Activated naive CD4-positive, alpha-beta T cell treated with anti-CD3 and anti-CD28 coated beads for 36 hours (primary cell): ENCODE measurements at places on chromosomes 13 and 19.

DNA sequence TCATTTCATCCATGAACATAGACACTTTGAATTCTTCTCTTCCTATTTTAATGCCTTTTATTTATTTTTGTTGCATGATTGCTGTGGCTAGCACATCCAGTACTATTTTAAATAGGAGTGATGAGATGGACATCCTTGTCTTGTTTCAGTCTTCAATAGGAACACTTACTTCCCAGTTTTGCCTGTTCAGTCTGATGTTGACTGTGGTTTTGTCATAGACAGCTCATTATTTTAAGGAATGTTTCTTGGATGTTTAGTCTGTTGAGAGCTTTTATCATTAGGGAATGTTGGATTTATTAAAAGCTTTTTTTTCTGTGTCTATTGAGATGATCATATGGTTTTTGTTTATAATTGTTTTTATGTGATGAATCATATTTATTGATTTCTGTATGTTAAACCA, 586.6 kb downstream of the SLITRK1 start:
- DNase-seq, result no peak

- DNase-seq, result peak; percentile 63
Observed at GRCh38 chr13:109784590-109785140, 1.7 kb downstream of the IRS2 start.

GRCh38 chr19:13277104-13277809, 127.0 kb downstream of the IER2 start:
- DNase-seq, result peak; percentile 81

DNA sequence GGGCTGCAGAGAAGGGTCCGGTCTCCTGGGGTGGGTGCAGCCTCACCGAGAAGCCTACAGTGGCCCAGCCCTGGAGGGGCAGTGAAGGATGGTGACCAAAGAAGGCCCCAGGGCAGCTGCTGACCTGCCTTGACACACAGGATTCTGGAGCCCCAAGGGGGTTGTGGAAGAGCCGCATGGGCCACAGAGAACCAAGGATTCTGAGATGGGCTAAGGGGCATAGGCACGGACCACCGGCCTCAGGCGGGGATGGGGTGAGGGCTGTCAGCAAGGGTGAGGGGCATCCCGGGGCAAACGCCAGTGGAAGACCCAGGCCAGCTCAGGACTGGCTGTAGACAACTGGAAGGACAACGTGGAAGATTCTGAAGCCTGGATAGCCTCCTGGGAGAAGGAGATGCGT, 151.6 kb downstream of the TEX29 start:
- DNase-seq, result no peak

GRCh38 chr13:51495316-51495715, 42.5 kb upstream of the INTS6 start:
- no peak for DNase-seq

- peak; percentile 82 for DNase-seq
Observed at GRCh38 chr19:53424968-53425597, 6.7 kb upstream of the ZNF761 start.

- DNase-seq, result no peak
Observed at GRCh38 chr19:31271306-31271911, 77.8 kb downstream of the TSHZ3 start.

DNA sequence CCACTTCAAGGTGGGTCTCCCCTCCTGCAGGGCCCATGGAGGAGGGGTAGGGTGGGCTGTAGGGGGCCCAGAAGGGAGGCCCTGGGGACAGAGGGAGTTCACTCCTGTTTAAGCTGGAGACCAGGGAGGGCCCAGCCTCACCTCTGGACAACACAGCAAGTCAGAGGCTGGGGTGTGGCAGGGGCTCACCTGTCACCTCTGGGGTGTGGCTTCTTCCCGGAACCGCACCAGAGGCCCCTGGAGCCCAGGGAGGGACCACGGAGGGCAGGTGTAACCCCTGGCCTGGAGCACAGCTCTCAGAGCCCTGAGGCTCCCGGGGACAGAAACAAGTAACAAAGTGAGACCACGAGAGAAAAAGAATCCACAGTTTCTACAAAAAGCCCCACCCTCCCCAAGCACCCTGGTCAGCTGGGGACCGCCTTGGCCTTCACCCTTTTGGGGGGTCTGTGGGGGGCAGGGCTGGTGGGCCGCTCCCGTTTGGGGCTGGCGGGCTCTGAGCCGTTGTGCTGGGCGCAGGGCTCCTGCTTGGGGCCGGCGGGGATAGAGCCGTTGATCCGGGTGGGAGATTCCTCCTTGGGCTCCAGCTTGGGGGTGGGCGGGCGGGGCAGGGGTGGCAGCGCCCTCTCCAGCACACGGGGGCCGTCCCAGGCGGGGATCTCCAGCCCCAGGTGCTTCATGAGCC, 8.0 kb downstream of the SIRT6 start:
- DNase-seq, result no peak

- no peak for DNase-seq
Observed at GRCh38 chr13:106187101-106187500, 348.4 kb downstream of the EFNB2 start.

DNA sequence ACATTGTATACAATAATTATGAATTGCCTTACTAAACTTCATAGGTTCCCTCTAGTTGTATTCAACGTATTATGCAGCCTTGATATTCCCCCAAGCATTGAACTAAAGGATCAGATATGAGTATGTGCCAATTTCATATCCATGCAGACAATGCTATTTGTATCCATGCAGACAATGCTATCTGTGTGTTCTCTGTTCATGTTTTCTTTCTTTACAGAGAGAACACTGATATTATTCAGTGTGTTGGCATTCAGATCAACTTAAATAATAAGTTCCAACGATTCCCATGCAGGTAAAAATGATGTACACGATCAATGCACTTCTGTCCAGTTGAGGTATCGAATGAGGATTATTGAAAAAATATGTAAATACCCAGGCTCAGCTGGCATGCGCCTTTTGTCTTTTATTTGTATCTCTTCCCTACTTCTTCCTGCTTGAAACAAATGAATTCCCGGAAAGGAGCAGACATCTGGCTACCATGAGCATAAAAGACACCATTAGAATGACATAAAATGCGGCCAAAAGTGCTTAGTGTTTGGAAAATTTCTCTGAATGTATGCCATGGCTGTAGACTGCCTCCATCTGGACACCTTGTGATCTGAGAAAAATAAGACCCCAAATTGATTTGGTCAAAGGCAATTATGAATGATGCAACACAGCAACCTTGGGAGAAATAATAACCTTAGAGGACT, 731.5 kb downstream of the SLITRK1 start:
- no peak for DNase-seq

- DNase-seq, result peak; percentile 40
Observed at GRCh38 chr13:76667551-76667950, 218.7 kb downstream of the KCTD12 start.

GRCh38 chr13:106468744-106469590, 66.5 kb downstream of the EFNB2 start:
- DNase-seq, result no peak

GRCh38 chr13:23107665-23108064, 73.1 kb upstream of the SGCG start:
- no peak for DNase-seq

GRCh38 chr13:39729156-39729555, 73.7 kb downstream of the COG6 start:
- no peak for DNase-seq

GRCh38 chr13:34654203-34654602, 287.9 kb upstream of the NBEA start:
- no peak for DNase-seq

- DNase-seq, result peak; percentile 49
Observed at GRCh38 chr19:17332677-17333581, 1.7 kb downstream of the ANO8 start.

DNA sequence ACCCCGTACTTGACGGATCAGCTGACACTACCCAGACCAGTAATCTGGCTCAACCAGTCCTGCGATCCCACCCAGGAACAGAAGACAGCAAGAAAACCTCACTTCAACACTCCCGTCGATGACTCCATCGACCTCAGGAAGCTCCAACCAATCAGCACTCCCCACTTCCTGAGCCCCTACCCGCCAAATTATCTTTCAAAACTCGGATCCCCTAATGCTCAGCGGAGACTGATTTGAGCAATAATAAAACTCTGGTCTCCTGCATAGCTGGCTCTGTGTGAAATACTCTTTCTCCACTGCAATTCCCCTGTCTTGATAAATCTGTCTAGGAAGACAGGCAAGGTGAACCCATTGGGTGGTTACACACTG, 1.2 kb downstream of the LSM4 start:
- DNase-seq, result peak; percentile 70

- no peak for DNase-seq
Observed at GRCh38 chr19:42465827-42466280, 23.1 kb upstream of the CXCL17 start.

GRCh38 chr19:40191836-40192646, 815 bp downstream of the MAP3K10 start:
- DNase-seq, result peak; percentile 35

- no peak for DNase-seq
Observed at GRCh38 chr13:76754414-76754813, 131.8 kb downstream of the KCTD12 start.

- DNase-seq, result peak; percentile 56
Observed at GRCh38 chr13:45333977-45334922, 6.7 kb downstream of the TPT1 start.

DNA sequence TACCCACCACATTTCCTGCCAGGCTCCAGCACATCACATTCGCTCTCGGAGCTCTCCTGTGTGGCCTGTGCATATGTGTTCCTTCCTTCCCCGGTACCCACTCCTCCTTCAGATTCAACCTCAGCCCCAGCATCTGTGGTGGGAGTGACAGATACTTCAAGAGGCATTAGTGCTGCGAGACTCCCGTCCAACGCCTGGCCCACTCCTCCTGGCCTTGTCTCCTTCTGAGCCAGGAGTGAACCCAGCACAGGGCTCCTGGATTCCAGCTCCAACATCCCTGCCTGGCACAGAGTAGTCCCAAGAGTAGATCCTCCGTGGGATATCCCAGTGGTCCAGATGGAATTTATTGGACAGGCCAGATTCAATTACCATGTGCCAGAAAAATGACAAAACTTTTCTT, 55.9 kb downstream of the SACS start:
- no peak for DNase-seq

GRCh38 chr13:114272977-114273376, 8.4 kb upstream of the UPF3A start:
- DNase-seq, result no peak

DNA sequence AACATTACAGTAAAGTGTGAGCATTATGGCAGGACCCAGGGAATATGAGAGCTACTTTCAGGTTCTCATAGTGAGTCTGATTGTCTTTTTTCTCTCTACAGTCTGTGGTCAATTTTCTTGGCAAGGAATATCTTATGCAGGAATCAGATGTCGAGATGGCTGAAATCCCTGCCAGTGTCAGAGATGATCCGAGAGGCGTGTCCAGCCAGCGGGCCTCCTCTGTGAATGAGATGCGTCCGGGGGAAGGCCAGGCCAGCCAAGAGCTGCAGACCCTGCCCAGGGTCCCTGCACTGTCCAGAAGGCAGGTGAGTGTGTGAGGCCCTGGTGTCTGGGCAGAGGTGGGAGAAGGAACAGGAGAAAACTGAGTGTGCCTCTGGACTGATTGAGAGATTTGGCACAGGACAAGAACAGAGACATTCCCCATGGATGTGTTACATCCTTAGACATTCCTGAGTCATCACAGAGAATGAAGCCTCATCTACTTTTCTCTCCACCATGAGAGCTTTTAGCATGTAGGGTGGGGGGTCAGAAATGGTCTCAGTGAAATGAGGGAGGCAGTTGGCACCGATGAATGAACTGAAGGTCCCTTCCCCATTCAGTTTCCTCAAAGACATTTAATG, 27.3 kb upstream of the EDDM13 start:
- no peak for DNase-seq

- DNase-seq, result no peak
Observed at GRCh38 chr13:98508685-98509084, 68.2 kb downstream of the STK24 start.

GRCh38 chr13:105410602-105411001, 1124.9 kb downstream of the EFNB2 start:
- peak; percentile 27 for DNase-seq

GRCh38 chr13:99619207-99619606, 117.9 kb downstream of the TM9SF2 start:
- DNase-seq, result no peak

- DNase-seq, result peak; percentile 55
Observed at GRCh38 chr19:41192574-41193429, at the start of gene CYP2S1. CYP2S1 (plus strand) TSS chr19:41193219; CDS start chr19:41193265, 46 bp downstream.

- no peak for DNase-seq
Observed at GRCh38 chr13:39712626-39713025, 57.2 kb downstream of the COG6 start.

DNA sequence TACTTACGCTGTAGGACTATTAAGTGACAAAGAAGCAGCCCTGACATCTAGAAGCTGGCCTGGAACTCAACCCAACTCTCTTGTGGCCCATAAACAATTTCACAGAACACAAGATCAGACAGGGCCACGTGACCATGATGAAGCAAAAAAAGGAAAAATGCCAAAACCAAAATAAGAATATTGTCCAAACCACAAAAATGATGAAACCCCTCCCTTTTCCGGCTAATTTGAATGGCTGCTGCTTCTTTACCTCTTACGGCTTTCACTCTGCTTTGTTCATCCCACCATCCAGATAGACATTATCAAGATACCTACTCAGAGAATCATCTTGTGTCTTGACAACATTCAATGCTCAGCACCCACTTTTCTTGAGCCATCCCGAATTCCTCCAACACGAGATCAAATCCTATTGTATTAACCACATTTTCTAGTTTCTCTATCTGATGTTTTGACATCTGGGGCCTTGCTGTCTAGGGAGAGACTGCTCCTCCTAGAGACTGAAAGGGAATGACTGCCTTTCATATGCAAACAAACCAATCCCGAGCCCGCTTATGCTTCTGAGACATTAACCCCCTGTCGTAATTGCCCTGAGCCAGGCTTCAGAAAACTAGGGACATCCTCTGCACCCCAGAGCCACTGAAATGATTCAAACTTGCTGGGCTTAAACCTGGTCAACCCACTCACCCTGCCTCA, 186.3 kb downstream of the TDRD3 start:
- DNase-seq, result no peak

DNA sequence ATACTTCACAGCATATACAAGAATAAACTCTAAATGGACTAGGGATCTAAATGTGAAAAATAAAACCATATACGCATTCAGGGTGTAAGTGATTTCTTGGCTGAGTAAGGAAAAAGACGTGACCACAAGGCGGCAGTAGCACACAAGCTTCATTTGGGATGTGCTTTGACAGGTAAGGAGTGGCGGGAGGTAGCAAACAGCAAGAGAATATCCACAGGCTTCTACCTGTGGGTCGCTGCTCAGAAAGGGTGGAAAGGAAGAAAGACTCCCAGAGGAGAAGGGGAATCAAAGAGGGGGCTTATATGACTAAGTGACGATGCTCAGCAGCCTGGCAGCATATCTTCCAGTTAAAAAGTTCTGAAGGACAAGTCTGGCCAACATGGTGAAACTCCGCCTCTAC, 2.5 kb upstream of the ZNF121 start:
- DNase-seq, result peak; percentile 93

DNA sequence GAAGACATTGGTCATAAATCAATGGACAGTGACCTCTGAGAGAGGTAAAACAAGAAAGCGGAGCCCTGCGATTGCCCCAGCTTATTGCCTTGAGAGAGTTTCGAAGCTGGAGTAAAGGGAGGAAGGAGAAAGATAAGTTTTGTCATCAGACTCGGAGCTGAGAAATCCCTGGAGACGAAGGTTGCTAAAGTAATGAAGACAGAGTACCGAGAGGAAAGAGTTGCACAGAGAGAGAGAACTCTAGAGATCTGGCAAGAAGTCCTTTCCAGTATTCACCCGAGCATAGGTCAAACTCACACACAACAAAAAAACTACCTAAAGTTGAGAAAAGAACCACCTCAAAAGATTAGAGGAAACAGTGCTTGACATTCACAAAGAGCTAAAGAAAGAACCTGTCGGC, 472.0 kb downstream of the DACH1 start:
- DNase-seq, result no peak
